AG04449 (cell line): ENCODE measurements at places on chromosomes 5 and 9.

DNA sequence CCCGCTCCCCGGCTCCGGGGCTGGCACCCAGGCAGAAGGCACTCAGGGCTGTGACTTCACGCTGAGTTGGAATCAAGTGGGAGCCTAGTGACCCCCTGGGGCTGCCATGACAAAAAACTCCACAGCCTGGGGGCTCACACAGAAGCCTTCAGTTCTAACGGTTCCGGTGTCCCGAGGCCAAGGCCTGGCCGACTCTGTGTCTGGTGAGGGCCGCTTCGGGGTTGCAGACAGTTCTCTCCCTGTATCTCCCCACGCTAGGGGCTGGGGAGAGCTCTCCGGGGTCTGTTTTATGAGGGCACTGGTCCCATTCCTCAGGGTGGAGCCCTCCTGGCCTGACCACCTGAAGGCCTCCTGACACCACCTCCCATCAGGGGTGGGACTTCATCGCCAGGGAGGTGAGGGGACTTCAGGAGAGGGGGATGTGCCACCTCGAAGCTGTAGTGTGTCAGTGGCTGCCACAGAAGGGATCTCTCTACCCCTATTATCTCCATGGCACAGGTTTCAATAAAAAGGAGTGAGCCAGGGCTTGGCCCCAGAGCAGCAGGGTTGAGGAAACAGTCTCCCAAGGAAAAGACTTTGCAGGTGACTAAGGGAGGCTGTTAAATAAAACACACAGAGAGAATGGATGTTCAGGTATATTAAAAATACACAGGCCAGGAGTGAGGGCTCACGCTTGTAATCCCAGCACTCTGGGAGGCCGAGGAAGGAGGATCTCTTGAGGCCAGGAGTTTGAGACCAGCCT lies 1.5 kb upstream of the SLC6A3 start:
- no peak for DNase-seq

DNA sequence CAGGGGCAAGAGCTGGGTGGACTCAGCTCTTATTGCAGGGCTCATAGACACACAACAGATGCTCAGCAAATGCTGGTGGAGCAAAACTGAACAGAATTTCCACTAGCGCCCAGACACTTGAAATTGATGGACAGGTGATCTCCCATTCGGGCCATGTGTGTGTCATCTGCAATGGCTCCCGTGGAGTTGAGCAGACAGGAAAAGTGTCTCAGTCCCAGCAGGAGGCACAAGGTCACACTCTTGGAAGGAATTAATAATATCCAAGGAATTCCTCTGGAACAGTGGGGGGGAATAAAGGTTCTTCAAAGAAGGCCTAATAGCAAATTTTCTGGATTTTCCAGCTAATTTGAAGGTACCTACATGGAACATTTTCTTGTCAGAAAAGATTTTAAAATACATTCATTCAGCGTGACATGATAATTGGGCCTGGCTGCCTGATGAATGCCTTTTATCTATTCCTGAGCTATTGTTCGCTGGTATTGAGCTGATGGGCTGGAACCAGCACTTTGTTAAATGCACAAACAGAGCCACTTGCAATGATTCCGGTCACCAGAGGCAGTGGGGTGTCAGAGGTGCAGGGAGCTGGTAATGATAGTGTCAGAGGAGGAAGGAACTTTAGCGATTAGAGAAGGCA lies 31.5 kb upstream of the ALDH1B1 start:
- no peak for DNase-seq

DNA sequence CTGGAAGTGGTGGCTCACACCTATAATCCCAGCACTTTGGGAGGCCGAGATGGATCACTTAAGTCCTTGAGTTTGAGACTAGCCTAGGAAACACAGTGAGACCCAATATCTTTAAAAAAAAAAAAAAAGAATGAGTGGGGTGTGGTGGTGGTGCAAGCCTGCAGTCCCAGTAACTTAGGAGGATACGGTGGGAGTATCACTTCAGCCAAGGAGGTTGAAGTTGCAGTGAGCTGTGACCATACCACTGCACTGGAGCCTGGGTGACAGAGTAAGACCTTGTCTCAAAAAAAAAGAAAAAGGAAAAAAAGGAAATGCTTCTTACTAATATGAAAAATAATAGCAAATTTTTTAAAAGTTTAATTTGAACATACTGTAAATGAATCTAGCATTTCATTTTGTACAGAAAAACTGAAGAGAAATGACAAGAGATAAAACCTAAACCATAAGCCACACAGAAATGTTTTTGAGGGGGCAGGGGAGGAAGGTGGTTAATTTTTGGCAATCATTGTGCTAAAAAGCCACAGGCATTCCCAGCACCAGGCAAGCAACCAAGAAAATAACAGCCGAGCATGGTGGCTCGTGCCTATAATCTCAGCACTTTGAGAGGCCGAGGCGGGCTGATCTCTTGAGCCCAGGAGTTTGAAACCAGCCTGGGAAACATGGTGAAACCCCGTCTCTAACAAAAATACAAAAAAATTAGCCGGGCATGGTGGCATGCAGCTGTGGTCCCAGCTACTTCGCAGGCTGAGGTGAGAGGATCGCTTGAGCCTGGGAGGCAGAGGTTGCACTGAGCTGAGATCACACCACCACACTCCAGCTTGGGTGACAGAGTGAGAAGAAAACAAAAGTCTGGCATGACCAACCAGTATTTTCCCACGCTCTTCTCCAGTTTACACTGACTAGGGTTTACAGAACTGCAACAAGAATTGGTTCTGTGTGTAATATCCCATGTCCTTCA lies 114.5 kb upstream of the NR5A1 start:
- no peak for DNase-seq

GRCh38 chr5:173153842-173154241 lies 9.5 kb downstream of the BNIP1 start:
- no peak for DNase-seq

GRCh38 chr5:31492869-31493268 lies 39.0 kb downstream of the DROSHA start:
- no peak for DNase-seq

GRCh38 chr5:17118631-17119030 lies 98.8 kb upstream of the BASP1 start:
- peak; percentile 80 for DNase-seq

GRCh38 chr5:5887833-5888232 lies 465.4 kb downstream of the ICE1 start:
- DNase-seq, result no peak

DNA sequence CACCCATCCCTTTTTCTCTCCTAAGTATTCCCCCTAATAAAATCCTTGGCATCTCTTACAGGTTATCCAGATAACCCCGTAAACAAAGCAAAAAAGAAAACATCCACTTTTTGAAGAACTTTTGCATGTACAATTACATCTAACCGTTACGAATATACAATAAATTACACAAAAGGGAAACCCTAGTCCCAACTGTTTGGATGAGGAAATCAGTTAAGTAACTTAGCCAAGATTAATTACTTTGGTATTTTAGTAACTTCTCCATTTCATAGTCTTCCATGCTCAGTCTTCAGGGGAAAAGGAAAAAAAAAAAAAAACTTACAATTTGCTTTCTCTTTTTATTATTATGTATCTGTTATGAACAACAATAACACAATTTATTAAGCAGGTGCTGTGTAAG lies 212.9 kb downstream of the ACTL7B start:
- no peak for DNase-seq

DNA sequence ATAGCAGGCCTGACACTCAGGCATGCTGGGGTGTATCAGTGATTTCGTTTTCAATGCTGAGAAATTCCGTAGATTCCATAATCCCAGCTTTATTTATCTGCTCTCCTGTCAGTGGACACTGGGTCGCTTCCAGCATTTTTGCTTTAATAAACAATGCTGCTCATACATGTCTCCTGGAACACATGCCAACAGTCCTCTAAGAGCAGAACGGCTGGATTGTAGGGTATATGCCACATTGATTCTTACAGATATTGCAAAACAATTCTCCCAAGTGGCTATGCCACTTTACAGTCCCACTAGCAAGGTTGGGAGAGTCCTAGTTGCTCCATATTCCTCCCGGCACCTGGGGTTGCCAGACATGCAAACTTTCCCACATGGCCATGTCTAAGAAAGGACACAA lies 81.9 kb downstream of the RAPGEF1 start:
- no peak for DNase-seq

DNA sequence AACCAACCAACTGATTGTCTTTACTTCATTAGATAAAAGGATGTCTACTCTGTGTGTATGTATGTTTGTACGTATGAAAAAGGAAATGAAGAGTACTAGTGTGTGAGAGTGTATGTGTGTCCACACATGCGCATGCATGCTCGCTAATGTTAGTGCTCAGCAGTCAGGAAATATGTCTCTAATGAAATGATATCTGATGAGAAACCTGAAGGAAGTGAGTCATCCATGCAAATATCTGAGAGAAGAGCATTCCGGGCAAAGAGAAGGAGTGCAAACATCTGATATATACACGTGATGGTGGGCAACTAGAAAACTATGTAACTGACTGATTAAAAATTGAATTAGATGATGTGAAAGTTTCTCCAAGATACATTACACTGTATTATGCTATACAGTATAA lies 29.6 kb upstream of the UGCG start:
- peak; percentile 45 for DNase-seq

GRCh38 chr9:86907346-86907745 lies 40.0 kb downstream of the GAS1 start:
- no peak for DNase-seq

DNA sequence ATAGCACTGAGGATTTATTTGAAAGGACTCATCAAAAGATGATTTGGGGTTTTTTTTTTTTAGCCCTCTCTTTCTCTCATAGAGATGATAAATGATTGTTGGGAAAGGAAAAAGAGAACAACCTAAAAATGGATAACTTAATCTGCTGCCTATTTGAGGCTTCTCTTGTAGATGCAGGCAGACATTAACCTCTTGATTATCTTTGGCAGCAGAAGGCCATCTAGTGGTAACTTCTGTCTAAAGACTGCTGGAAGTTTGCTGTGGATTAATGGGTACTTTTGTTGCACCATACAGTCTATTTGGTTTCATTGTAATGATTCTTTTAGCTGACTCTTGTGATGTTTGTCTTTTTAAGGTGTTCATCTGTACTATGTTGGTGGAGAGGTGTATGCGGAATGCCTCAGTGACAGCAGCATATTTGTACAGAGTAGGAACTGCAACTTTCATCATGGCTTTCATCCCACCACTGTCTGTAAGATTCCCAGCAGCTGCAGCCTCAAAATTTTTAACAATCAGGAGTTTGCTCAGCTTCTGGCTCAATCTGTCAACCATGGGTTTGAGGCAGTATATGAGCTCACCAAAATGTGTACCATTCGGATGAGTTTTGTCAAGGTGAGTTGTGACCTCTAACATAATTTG lies 18.8 kb downstream of the SMIM32 start:
- peak; percentile 37 for DNase-seq

DNA sequence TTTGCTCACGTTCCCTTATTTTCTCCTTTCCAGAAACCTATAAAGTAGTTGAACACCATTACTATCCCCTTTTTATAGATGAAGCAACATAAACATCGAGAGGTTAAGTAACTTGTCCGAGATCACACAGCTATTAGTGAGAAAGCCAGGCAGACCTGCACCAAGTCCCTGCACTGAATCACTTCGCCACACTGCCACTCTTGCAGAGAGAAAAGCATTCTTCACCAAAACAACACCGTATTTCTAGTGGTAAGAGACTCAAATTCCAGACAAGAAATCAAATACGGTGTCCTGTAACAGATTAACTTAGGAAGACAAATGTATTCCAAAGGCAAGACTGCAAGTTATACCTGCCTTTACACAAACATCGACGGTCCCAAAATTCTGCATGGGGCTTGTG lies 82.0 kb upstream of the DMRT1 start:
- DNase-seq, result no peak

GRCh38 chr9:110146373-110146772 lies 61.6 kb downstream of the C9orf152 start:
- DNase-seq, result no peak

GRCh38 chr5:43677253-43677652 lies 74.3 kb downstream of the NNT start:
- no peak for DNase-seq

- no peak for DNase-seq
Observed at GRCh38 chr9:12680341-12680740, 12.8 kb upstream of the TYRP1 start.

- no peak for DNase-seq
Observed at GRCh38 chr5:138725818-138726416, 27.3 kb upstream of the CTNNA1 start.

DNA sequence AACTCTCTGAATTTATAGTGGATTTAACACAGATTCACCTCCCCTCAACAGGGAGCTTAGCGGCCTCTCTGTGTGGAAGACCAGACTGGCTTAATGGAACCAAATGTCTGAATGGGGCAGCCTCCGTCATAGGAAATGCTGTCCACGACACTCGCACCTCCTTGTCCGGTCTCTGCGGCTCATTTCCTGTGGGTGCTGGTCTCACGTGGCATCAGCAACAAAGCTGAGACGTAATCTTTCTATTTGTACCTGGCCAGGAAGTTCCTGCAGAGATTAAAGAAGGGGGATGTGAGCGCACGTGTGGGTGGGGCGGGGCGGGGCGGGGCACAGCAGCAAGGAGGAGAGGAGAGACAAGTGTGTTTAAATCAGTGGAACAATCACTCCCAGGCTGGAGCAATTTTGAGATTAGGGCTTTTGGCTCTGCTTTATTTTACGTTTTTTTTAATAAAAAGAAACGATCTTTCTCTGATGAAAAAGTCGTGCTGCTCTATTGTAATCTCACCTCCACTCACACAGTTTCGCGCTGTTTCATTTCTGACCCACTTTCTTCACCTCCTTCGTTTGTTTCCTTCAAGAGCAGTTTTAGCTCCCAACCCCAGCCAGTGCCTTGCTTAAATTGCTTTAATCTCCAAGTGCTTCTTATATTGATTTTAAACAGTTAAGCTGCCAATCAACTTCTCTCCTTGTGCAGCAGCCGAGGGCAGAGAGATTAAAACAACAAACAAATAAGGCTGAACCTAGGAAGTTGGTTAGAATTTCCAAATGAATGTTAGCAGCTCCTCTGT lies 132.2 kb upstream of the ASTN2 start:
- no peak for DNase-seq

GRCh38 chr5:1477341-1477740 lies 32.1 kb upstream of the SLC6A3 start:
- no peak for DNase-seq

GRCh38 chr5:151520294-151520693 lies 70.8 kb downstream of the FAT2 start:
- DNase-seq, result no peak

DNA sequence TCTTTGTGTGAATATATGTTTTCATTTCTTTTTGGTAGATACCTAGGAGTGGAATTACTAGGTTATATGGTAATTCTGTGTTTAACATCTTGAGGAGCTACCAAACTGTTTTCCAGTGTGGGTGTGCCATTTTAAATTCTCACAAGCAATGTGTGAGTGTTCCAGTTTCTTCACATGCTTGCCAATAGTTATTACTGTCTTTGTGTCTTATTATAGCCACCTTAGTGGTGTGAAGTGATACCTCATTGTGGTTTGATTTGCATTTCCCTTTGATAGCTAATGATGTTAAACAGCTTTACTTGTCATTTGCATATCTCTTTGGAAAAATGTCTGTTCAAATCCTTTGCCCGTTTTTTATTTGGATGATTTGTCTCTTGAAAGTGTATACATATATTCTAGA lies 513.0 kb downstream of the TMEM38B start:
- DNase-seq, result no peak
